ENCODE measurements at places on chromosomes 12 and 14.

GRCh38 chr12:25332143-25332542 is 81.4 kb upstream of the KRAS start:
- no peak for DNase-seq

DNA sequence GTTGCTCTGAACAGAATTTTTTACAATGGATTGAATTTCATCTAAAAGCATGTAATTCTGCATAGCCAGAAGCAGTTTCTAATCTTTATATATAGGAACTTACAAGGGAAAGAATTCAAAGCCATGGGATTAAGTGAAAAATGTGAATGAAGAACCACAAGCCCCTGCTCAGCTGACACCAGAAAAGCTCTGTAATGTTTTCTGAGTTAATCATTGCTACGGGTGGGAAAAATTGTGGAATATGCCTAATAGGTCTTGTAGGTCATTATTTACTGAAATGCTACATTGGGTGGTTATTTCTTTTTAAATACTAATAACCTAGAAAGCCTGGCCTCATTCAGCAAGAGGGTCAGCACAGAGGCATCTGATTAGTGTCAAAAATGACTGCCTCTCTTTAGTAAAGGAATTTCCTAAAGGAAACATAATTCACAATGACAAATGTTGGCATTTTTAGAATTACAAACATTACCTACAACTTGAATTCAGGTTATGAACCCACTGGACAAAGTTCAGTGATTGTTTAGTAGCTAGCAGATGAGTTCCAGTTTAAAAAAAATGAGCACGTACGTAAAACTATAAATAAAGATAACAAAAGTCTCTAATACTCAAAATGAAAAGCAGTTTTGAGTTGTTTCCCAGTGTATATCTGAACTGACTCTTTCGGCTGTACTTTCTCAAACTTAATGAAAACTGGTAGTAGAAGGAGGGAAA is 75.3 kb downstream of the BMP4 start:
- DNase-seq = peak; percentile 28

DNA sequence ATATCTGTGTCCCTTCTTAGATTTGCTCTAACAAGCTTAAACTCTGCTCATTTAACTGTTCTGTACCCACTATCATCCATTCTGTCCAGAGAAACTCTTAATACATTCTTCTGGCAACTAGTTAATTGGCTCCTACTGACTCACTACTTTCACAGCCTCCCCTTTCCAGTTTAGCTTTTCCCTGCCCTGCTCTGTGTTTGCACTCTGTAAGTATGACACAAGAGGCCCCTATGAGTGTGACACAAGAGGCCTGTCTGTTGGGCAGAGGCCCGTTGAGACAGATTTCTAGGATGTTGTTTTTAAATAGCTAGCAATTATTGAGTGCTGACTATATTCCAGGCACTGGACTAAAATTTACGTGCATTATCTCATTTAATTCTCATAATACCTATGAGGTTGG is 246.0 kb upstream of the DAAM1 start:
- DNase-seq = no peak

GRCh38 chr12:4817880-4818279 is 91.8 kb upstream of the KCNA1 start:
- no peak for DNase-seq

DNA sequence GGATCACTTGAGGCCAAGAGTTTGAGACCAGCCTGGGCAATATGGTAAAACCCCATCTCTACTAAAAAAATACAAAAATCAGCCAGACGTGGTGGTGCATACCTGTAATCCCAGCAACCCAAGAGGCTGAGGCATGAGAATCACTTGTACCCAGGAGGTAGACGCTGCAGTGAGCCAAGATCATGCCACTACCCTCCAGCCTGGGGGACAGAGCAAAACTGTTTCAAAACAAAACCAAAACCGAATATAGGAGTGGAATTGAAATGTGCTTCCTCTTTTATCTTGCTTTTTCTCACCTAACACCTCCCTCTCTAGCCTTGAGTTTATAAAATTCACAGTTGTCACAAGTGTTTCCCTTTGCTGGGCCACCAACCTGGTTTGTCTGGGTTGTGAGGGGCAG is 181.9 kb downstream of the PAH start:
- DNase-seq = no peak

- DNase-seq = no peak
Measured at GRCh38 chr12:96886998-96887677, 19.9 kb upstream of the NEDD1 start.
